ENCODE measurements at places on chromosomes 12 and 14.

DNA sequence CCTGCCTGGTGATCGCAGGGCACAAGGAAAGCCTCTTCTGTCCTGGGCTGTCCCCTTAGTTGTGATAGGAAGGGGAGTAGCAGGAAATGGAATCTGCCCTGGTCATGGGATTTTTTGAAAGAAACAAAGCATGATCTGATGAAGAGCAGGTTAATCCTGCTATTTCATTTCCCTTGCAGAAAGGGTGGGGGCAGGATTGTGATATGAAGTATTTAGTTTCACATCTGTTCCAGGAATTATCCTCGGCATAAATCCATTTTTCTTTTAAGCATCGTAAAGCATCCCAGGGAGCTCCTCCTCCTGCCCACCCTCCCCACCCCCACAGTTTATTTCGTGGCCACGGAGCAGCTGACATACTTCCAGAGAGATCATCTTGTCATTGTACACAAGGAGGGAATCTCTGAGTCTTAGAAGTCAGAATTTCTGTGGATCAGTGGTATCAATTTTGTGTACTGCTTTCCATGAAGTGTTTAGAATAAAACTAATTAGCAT, 53.1 kb downstream of the TGFB3 start:
- no peak for DNase-seq

DNA sequence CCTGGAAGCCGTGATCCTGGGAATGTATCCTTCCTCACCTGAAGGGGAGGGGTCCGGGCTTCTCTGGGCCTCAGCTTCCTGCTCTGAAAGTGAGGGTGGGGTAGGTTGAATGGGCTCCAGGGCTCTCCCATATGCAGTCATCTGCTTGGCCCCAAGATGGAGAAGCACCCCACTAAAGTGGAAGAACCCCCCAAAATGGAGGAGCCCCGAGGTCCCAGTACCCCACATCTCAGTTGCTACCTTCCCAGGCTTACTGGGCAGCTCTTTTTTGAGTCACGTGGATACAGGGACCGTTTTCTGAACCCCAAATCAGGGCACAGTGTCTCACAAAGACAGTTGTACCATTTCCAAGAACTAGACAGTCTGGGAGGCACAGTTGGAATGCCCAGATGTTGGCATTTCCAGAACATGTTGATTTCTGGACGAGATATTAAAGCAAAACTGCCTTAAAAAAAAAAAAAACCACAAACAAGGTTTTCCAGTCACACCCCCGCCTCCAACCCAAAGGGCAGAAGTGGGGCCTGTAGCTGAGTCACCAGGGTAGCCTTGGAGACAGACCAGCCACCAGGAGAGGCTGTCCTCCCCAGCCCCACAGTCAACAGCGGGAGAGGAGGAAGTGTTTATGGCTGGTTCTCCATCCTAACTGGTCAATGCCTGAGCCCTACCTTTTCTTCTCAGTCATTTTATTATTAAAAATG, 12.1 kb downstream of the VASH1 start:
- DNase-seq = no peak

- no peak for DNase-seq
Measured at GRCh38 chr12:122102331-122102730, 23.8 kb downstream of the MLXIP start.

DNA sequence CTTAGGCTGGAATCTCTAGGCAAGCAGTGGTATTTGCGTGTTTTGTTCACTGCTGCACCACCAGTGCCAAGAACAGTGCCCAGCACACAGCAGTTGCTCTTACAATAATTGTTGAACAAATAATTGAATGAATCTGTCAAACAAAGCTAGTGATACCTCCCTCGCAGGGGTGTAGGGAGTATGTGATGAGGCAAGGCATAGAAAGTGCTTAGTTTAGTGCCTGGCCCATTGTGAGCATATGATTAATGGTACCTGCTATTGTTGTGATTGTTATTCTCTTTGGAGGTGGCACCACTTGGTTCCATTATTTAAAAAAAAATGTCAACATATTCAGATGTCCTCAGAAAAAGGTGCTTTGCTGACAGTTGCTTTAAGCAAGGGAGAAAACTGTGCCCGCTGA, 210.1 kb upstream of the TBX3 start:
- DNase-seq = no peak

- DNase-seq = no peak
Measured at GRCh38 chr12:5166976-5167375, 123.3 kb downstream of the KCNA5 start.

DNA sequence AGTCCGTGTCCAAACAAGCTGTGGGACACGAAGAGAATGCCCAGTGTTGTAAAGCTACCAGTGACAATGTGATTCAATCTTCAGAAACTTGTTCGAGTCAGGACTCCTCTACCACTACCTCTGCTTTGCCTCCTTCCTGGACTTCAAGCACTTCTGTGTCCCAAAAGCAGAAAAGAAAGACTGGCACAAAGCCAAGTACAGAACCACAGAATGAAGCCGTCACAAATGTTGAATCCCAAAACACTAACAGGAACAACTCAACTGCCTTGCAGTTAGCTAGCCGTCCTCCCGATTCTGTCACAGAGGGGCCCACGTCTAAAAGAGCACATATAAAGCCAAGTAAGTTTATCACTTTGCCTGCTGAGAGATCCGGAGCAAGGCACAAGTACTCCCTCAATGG, 284.9 kb downstream of the LRFN5 start:
- no peak for DNase-seq

DNA sequence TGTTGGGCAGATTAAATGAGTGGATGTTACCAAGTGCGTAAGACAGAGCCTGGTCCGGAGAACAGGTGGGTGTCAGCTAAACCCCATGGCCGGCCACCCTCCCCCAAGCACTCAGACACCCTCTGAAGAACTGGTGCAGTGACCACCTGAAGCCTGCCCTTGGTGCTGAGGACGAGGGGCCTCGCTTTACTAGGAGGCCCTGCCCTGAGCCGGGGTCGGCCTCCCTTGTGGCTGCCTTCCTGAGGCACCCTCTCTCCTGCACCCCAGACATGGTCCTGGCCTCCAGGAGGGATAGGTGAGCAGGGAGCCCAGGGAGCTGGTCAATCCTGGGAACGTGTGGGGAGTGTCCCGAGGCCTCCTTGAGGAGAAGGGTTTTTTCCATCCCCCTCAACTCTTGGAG, 4.9 kb upstream of the KIF26A start:
- no peak for DNase-seq

- DNase-seq = no peak
Measured at GRCh38 chr14:28783664-28784063, 17.1 kb downstream of the FOXG1 start.

- DNase-seq = no peak
Measured at GRCh38 chr12:117202556-117202955, 12.3 kb upstream of the FBXO21 start.

DNA sequence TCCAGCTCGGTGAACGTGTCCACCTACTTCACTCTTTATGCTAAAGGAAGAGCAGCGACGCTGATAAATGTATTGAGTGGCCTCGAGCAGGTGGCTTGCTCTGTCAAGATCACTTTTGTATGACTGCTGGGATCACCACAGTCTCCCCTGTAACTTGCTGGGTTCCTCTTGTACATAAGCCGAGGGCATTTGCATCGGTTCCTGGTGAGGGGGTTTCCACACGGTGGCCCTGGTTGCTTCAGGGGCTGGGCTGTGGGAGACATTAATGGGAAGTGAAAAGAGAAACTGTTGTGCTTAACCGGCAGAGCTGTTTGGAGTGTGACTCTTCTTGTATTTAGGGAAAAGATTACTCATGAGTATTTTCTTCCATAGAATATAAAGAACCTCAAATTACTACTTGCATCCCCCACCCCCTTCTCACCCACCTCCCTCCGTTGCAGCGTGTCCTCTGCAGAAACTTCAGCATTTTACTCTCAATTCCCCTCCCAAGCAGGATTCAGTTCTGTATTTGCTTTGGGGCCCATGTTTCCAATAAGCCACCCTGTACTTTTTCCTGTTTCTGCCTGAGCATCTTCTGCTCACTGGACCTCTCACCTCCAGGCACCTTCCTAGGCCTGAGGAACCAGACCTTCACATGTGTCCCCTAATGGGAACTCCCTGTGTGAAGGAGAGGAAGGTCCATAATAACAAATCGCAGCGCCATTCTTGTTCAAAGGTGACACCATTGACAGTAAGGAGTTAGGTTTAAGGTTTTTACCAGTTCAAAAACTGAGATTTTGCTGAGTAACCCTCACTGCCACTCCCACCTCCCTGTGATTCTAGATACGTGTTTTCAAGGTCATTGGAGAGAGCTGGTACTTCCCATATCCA, 187.0 kb downstream of the ETV6 start:
- DNase-seq = no peak

GRCh38 chr12:63894132-63894531, 49.6 kb downstream of the SRGAP1 start:
- DNase-seq = no peak

DNA sequence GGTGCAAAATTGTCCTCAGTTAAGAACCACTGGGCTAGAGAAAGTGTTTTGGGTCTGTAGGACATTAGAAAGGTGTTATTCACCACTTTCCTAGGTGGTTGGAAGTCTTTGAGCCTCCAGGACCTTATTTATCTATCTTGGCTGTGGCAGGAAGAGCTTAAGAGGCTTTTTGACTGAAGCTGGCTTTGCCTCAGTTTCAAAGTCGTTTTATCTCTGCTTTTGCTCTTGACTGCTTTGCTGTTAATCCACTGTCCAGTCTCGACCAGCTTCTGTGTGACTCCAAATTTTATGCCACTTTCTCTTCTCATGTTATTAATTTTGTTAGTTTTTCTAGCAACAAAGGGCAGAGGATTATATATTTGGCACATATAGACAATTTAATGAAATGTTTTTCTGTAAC, 60.3 kb downstream of the PPHLN1 start:
- no peak for DNase-seq

DNA sequence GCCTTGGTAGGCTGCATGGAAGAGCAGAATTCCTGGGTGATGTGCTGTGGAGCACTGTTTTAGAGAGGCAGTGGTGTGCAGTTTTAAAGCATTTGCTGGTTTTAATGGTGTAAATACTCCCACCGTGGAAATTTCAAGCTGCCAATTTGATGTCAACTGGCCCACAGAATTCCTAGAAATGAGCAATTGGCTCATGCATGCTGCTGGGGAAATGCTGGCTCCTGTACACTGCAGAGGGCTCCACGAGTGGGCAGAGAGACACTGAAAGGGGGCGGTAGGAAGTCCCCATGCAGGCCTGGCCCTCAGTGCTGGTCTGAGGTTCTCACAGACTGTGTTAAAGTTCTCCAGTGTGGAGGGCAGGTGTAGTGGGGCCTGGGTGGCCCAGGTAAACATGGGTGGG, 99.4 kb upstream of the NTF3 start:
- no peak for DNase-seq

DNA sequence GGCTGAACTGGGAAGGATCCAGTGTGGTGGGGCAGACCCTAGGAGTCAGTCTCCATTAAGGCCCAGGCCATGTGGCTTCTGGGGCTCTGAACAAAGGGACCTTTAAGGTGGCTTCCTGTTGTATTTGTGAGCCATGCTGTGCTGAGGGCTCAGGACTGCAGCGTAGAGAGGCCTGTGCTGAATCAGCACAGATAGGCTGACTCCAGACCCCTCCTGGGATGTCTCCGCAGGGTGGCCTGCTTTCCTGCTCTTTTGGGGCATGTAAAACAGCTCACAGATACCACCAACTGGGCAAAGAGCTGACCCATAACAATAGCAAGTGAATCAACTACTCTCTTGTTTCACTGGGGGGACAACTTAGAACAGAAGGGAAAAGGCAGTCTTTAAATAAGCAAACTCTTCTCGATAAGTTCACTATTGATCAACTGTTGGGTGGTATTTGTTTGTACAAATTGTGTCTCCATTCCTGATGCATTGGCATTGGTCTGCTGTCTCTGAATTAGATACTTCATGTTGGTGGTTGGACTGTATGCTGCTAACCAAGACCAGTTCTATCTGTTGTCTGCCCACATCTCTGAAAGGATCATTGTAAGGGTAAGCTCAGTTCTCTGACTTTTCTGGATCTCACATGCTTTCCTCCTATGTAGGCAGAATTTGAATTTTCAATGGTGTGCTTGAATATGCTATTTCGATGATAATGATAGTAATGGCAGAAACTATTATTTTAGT, 71.8 kb downstream of the MYRFL start:
- DNase-seq = no peak

- no peak for DNase-seq
Measured at GRCh38 chr12:53048033-53048779, 1.7 kb upstream of the TNS2 start.

DNA sequence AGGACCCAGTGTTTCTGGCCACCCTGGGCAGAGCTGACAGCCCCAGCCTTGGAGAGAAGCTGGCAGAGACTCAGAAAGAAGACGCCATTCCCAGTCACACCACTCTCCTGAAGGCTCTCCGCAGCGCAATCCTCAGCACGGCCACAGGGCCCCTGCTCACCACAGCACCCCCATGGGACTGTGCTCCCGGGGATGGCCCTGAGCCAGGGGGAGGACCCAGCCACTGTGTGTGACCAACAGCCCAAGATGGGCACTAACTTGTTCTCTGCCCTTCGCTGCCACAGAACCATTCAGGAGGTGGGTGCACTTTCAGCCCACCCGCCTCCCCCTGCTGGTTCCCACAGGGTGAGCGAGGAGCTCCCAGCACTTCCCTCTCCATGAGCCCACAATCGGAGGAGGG, 57.1 kb downstream of the CCNK start:
- DNase-seq = no peak

- DNase-seq = no peak
Measured at GRCh38 chr12:57496822-57497221, 9.0 kb downstream of the MARS1 start.

GRCh38 chr12:22799503-22799902, 174.5 kb downstream of the ETNK1 start:
- DNase-seq = no peak

DNA sequence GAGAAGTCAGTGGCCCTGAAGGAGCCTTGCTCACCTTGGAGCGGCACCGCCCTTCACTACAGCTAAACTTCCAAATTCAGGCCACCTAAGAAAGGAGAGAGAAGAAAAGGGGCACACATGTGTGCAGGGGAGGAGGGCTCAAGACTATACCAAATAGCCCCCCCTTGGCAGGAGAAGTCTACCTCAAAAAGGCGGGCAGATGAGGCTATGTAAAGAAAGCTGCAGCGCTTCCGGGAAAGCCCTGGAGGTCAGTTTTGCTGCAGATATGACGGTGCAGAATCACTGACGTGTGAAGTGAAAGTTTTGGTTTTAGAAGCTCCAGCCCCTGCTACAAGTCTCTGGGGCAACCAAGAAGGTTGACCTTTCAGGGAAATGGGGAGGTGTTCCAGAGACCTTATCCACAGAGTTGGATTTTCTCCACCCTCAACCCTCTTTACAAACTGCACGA, 48.2 kb upstream of the PNMA1 start:
- DNase-seq = no peak

- DNase-seq = no peak
Measured at GRCh38 chr12:124276337-124276736, 18.6 kb upstream of the RFLNA start.

DNA sequence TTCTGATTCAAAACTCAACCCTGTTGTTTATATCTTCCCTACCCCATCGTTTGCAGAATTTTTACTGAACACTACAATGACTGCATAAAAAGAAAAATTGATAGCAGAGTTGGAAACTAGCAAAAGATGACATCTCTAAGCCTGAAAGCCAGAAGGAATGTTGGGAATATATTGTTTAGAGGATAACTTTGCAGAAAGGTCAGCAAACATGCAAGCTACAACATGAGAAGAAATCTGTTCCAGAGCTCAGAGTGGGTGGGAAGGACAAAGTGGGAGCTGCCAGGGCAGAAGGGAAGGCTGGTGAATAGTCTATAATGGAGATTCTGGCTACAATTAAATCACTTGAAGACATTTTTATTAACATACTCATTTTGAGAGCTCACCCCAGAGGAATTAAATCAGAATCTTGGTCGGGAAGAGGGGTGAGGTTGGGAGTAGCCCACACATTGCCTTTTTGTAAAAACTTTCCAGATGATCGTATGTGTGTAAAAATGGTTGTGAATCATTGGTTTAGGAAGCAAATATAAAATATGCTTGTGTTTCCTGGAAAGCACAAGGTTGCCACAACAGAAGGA, 574.8 kb downstream of the FLRT2 start:
- DNase-seq = no peak

All from stimulated activated CD8-positive, alpha-beta memory T cell treated with anti-CD3 and anti-CD28 coated beads, Interleukin-4, amount 100 ng/mL, for 4 hours (primary cell).